CD4-positive, alpha-beta T cell treated with Interleukin-6 at 100 ng/mL for 8 hours (primary cell): ENCODE measurements at places on chromosomes 12 and 14.

GRCh38 chr12:121145221-121145620 is 12.5 kb downstream of the P2RX7 start:
- DNase-seq = peak; percentile 10

DNA sequence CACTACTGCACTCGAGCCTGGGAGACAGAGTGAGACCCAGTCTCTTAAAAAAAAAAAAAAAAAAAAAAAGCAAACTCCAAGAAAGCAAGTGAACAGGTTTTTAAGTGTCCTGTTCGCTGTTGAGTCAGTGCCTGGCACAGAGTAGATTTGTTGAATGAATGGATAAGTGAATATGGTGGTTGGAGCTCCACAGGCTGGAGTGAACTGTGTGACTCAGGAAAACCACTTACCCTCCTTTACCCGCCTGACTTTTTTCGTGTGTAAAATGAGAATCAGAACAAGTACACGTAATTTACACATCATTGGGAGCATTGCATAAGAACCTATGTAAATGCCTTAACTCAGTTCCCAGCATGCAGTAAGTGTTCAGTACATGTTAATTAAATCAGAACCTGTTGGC is 24.0 kb upstream of the ESRRB start:
- no peak for DNase-seq

GRCh38 chr12:111158992-111159391 is 209.9 kb downstream of the PHETA1 start:
- no peak for DNase-seq

DNA sequence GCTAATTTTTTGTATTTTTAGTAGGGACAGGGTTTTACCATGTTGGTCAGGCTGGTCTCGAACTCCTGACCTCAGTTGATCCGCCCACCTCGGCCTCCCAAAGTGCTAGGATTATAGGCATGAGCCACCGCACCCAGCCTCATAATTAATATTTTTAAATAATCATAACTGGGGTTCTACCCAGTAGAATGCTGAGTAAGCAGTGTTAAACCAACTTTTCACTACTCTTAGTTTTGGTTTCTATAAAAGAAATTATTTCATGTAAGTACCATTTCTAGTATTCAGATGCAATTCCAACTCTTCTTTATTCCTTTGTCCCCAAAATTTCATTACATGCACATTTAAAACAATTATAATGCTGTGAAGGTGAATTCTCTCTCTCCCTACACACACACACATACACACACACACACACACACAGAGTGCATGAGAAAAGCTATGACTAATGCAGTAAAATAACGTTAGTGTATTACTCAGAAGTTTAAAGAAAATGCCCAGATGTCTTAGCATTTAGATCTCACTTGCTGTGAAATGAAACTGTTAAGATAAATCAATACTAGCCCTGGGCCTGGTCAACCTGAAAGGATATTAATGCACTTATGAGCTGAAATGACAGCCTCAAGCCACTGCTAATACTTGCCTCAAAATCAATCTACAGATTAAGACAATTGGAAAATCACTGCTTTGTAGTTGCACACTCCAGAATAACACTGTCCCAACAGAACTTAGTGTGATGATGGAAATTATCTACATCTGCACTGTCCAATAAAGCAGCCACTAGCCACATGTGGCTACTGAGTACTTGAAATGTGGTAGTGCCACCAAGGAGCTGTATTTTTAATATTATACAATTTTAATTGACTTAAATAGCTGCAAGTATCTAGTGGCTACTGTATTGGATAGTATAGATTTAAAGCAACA is 36.0 kb downstream of the PTPN21 start:
- DNase-seq = no peak

GRCh38 chr12:5965950-5966383 is 20.9 kb upstream of the ANO2 start:
- DNase-seq = peak; percentile 16

- DNase-seq = no peak
Observed at GRCh38 chr12:104503191-104503590, 46.4 kb downstream of the CHST11 start.

- no peak for DNase-seq
Observed at GRCh38 chr12:122747224-122748135, 5.1 kb upstream of the DENR start.

DNA sequence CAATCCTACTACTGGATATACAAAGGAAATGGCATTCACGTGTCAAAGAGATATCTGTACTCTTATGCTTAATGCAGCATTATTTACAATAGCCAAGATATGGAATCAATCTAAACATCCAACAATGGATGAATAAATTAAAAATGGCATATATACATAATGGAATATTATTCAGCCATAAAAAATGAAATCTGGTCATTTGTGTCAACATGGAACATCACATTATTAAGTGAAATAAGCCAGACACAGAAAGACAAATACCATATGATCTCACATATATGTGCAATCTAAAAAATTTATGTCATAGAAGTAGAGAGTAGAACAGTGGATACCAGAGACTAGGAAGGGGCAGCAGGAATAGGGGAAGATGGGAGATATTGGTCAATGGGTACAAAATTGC is 228.8 kb upstream of the TBX3 start:
- no peak for DNase-seq

DNA sequence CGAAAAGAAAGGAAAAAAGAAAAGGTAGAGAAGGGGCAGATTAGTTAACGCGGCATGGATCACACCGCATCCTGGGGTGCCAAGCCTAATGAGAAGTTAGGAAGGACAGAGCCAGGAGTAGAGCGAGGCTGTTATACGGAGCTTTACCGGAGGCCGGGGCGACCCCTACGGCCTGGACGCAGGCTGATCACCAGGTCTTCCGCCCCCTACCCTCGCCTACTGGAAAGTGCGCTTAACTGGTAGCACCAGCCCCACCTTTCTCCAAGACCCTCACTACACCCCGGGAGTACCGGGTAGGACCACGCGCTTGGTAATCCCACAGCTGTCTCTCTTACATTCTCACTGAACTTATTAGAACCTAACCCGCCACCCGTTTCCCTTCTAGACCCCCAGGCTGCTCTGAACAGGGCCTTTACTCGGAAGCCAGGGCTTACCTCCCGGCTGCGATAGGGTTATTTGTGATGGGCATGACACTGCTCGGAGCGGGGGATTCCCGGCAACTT is 33.8 kb downstream of the WBP11 start:
- DNase-seq = no peak

DNA sequence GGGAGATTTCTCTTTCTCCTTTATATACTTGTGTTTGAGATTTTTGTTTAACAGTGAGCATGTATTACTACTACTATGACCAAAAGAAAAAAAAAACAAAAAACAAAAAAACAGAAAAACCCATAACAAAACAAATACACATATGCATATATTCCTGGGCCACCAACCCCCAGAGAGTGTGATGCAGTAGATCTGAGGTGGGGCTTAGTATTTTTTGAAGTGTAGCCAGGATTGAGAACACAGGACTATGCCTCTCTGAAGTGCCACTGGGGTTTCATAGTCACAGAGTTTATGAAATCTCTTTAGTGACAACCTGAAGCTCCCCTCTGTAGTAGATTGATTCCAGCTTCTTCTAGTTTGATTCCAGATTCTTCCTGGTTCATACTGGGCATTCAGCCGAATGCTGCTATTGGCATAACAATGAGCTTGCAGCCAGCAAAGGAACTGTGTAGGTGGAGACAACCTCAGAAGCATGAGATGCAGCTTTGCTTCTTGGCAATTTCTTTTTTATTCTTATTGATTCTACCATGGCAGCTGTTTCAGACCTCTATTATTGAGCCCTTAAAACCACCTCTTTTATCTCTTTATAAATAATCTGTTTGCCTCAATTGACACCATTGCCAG is 15.5 kb upstream of the ANO4 start:
- no peak for DNase-seq

DNA sequence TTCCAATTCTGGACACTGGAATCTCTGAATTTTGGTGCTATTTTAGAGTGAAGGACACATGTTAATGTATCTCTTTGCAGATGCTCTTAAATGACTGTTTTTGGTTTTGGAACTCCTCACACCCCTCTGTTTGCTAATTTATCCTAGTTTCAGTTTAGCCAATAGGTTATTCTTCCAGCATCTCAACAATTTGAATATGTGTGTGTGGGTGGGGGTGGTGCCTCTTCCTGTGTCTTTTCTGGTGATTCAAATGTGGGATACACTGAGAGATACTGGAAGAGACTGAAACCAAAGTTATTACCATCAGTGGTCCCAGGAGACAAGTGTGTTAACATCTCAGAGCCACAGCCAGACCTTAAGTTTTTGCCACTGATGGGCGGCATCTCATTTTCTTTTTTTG is 1317.4 kb upstream of the TMEM132C start:
- no peak for DNase-seq

GRCh38 chr14:65847075-65847847 is 434.7 kb downstream of the FUT8 start:
- DNase-seq = peak; percentile 91

GRCh38 chr14:69313176-69313575 is 53.2 kb downstream of the GALNT16 start:
- no peak for DNase-seq

GRCh38 chr14:105492031-105492970 is 1.3 kb downstream of the TEDC1 start:
- DNase-seq = no peak

GRCh38 chr14:71856199-71856919 is 75.9 kb upstream of the RGS6 start:
- DNase-seq = no peak

DNA sequence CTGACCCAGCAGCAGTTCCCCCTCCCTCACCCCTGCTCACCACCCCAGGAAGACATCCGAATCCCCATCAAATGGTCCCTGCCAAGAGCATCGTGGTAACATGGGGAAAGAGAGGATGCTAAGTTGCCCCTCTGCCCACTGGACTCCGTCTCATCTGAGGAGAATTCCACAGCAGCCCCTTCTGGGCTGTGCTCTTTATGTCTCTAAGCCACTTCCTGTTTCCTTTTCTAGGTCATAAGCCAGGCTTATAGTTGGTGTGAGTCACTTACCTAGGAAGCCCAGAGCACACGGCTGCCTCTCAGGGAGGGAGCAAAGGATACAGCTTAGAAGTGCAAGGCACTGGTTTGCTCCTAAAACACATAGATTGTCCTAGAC is 76.0 kb downstream of the VCPKMT start:
- peak; percentile 67 for DNase-seq

GRCh38 chr12:79206871-79207270 is 342.3 kb downstream of the SYT1 start:
- DNase-seq = no peak

DNA sequence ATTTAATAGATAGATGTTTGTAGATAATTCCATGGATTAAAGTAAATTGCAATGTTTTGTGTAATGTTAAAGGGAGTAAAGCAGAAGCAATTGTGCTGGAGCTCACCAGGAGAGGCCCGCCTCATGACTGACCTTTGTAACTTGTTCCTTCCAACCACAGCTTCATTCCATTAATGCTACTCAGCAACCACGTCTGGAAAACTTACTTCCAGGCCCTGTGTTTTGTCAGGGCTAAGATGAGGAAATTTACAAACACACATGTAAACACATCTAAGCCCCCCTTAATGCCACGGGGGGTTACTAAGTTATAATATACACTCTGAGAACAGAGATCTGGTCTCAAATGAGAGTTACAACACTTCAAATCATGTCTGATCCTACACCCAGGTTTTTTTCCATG is 12.4 kb downstream of the LUM start:
- DNase-seq = no peak

- peak; percentile 14 for DNase-seq
Observed at GRCh38 chr12:108730365-108731104, 783 bp downstream of the CORO1C start.

- peak; percentile 30 for DNase-seq
Observed at GRCh38 chr12:98532687-98533304, 17.4 kb downstream of the TMPO start.

DNA sequence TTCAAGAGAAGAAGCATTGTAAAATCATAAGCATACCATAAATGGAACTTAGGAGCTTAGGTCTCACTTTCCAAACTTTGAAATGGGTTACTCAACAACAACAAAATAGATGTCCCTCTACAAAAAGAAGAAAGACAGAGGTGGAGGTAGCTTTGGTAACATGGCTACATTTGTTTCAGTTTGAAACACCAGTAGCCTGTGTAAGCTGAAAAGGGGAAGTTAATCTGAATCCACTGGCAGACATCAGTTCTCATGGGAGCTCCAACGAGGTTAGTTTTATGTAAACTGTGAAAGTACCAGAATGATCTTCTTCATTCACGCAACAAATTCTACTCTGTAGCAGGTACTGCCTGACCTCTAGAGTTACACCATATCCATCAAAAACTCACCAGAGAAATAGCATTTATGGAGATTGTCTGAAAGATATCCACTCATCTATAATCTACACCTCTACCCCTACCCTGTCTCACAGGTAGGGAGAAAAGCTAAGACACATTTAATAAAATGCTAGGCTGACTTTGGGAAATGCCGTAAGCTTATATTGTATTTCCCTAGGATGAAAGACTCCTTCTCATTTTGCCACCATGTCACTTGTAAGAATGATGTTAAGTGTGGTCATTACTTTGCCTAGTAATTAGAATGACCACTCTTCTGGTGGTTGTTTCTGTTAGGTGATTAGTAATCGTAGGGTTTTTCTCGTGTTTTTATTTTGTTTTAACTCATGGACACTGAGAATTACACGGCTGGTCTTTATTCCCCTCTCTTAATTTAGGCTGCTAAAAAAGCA is 224.1 kb downstream of the ASCL1 start:
- no peak for DNase-seq

DNA sequence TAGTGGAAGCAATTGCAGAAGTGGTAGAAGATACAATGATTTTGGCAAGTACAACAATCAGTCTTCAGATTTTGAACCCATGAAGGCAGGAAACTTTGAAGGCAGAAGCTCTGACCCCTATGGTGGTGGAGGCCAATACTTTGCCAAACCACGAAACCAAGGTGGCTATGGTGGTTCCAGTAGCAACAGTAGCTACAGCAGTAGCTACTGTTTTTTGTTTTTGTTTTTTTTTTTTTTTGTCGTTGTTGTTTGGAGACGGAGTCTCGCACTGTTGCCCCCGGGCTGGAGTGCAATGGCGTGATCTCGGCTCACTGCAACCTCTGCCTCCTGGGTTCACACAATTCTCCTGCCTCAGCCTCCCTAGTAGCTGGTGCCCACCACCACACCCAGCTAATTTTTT is 47.4 kb downstream of the IFNG-AS1 start:
- no peak for DNase-seq

- DNase-seq = no peak
Observed at GRCh38 chr12:106342397-106343213, 14.9 kb upstream of the POLR3B start.

GRCh38 chr12:52826611-52827498 is 7.3 kb downstream of the KRT79 start:
- no peak for DNase-seq

GRCh38 chr14:69711477-69711876 is 55.5 kb upstream of the SRSF5 start:
- no peak for DNase-seq

DNA sequence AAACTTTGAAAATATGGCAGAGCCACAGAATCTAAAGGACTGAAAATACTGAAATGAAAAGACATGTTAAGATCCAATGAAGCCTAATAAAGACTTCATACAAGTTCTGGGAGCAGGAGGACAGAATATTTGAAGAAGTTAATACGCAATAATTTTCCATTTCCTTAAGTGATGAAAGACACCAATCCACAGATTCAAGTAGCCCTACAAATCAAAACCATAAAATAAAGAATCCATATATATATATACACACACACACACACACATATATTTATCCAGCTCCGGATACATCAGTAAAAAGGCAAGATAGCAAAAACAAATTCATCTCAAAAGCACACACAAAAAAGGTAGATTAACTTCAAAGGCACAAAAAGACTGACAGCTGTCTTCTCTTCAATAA is 5.7 kb downstream of the NAP1L1 start:
- no peak for DNase-seq

GRCh38 chr12:92608151-92609091 is 94.4 kb upstream of the PLEKHG7 start:
- peak; percentile 36 for DNase-seq

GRCh38 chr14:89004166-89004565 is 179.7 kb downstream of the TTC8 start:
- DNase-seq = no peak
